ENCODE measurements at places on chromosomes 12 and 14. TPM values are rescaled to one million over a fixed set of nuclear protein-coding genes. Genes with fewer than 3 reads are reported as not detected.

AMDHD1 gene
- not detected for total RNA-seq

ARHGDIB gene
- total RNA-seq, result 54.4 TPM

LRP1-AS gene
- total RNA-seq, result not detected

- DNase-seq, result no peak
- no peaks in the 10 kb centered on the region for H3K27me3 ChIP-seq
- H3K36me3 ChIP-seq, result peaks cover 4% of the 10 kb centered on the region
- H3K27ac ChIP-seq, result no peak overlapping the region
These were observed 80.9 kb downstream of the TESC start for GRCh38 chr12:117018276-117018675.

- no peaks in the 10 kb centered on the region for H3K4me1 ChIP-seq
- H3K27ac ChIP-seq, result no peak overlapping the region
- H3K36me3 ChIP-seq, result no peaks in the 10 kb centered on the region
These were observed 768 bp downstream of the DBX2 start for GRCh38 chr12:45049912-45050750.

- no peaks in the 10 kb centered on the region for H3K4me1 ChIP-seq
- H3K27me3 ChIP-seq, result no peaks in the 10 kb centered on the region
- H3K4me3 ChIP-seq, result no peak overlapping the region
- DNase-seq, result no peak
- no peak overlapping the region for H3K27ac ChIP-seq
These were observed 57.8 kb downstream of the RIMBP2 start for GRCh38 chr12:130658145-130658911.

- H3K4me3 ChIP-seq, result no peak overlapping the region
- no peaks in the 10 kb centered on the region for H3K4me1 ChIP-seq
- no peak overlapping the region for H3K27ac ChIP-seq
- no peaks in the 10 kb centered on the region for H3K27me3 ChIP-seq
These were observed 641.9 kb upstream of the FBXO33 start for GRCh38 chr14:40074169-40074568.

DNA sequence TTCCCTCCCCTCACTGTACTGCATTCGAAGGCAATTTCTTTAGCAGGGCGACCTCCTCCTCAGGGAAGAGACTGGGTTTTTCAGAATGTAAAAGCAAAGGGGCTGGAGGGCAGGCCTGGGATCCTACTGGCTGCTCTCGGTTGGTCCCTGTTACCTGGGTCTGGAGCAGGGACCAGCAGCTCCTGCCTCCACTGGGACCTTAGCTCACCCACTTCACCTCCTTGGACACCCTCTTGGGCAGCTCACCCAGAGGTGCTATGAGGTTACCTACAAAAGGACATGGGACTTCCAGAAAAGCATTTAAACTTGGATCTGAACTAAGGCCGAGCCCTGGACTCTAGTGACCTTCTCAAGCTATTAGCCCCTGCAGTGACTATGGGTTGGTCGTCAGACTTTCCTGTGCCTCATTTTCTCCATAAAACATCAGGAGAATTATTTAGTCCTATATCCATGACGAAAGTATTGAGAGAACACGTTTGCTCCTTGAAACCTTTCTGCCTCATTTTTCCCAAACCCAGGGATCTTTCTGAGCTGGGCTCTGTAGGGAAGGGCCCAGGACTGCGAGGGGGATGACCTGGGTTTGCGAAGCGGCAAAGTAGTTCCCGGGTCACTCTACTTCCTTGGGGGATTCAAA is 65.0 kb downstream of the FBXL14 start:
- no peak overlapping the region for H3K4me3 ChIP-seq
- no peaks in the 10 kb centered on the region for H3K36me3 ChIP-seq
- peaks cover 13% of the 10 kb centered on the region for H3K4me1 ChIP-seq
- no peak for DNase-seq
- peaks cover 3% of the 10 kb centered on the region for H3K27me3 ChIP-seq

DNA sequence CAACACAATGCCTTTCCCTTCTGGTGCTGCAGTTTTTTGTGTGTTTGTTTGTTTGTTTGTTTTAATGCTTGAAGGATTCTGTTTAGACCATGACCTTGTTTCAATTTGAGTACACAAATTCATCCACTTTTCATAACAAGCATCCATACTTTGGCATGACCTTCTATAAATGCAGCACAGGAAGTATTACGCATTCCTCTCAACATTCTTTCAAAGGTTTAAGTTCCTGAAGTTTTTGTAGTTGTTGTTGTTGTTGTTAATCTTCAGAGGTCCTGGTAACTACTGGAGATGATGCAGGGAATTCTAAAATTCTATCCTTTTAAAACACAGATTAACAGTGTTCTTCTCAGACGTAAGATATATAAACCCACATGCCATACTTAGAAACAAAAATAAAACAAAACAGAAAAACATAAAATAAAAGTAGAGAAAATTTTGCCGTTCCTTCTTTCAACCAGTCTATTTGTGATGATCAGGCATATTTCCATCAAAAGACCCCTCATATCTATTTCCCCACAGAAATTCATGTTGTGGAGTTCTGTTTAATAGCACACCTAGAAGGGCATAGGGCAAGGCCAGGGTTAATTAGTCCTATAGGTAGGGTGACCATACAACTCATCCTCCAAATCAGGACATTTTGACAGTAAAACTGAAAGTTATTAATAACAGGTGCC is 529.9 kb downstream of the NOVA1 start:
- no peak overlapping the region for H3K27ac ChIP-seq
- H3K4me1 ChIP-seq, result no peaks in the 10 kb centered on the region
- no peaks in the 10 kb centered on the region for H3K27me3 ChIP-seq

DNA sequence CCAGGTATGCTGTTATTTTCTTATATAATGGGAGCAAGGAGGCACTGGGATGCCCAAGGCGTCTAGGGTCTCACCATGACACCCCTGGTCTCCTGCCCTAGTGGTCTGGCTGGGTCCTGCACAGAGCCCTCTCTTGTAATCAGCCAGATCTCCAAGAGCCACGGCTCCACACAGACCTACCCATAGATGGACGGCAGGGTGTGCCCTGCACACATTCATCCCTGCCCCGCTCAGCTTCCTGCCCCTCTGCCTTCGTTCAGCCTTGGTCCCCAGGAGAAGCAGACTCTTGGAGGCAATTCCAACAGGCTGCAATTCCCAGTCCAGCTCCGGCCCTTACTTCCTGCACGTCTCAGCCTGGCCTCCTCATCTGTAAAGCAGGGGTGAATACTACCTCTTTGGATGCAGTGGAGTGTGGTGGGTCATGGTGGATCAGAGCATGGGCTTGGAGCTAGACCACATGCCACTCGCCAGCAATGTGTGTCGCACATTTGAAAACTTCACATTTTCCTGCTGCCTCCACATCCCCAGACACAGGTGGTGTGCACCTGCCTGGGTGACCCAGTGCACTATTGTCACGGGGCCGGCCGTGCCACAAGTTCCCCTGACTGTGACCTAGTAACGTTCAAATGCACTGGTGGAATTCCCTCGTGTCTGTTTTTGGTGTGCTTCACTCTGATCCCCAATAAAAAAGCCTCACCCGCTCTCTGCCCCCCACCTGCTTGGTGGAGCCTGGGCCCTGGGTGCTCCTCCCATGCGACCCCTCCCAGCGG is 171.1 kb upstream of the PRMT8 start:
- no peak overlapping the region for H3K4me3 ChIP-seq
- no peaks in the 10 kb centered on the region for H3K27me3 ChIP-seq
- no peak overlapping the region for H3K27ac ChIP-seq
- DNase-seq, result no peak
- H3K4me1 ChIP-seq, result peaks cover 7% of the 10 kb centered on the region
- no peaks in the 10 kb centered on the region for H3K36me3 ChIP-seq

GRCh38 chr12:2687058-2687457 is 107.7 kb upstream of the FKBP4 start:
- no peaks in the 10 kb centered on the region for H3K27me3 ChIP-seq
- H3K36me3 ChIP-seq, result no peaks in the 10 kb centered on the region
- no peak for DNase-seq
- peaks cover 18% of the 10 kb centered on the region for H3K4me1 ChIP-seq
- no peak overlapping the region for H3K27ac ChIP-seq

- H3K27ac ChIP-seq, result peak overlapping the region; percentile 89
- H3K4me3 ChIP-seq, result no peak overlapping the region
- no peaks in the 10 kb centered on the region for H3K36me3 ChIP-seq
- DNase-seq, result peak; percentile 55
These were observed 181.2 kb upstream of the NRXN3 start for GRCh38 chr14:77988970-77989369.

- no peak overlapping the region for H3K4me3 ChIP-seq
- H3K27me3 ChIP-seq, result no peaks in the 10 kb centered on the region
- DNase-seq, result no peak
- H3K27ac ChIP-seq, result no peak overlapping the region
These were observed 51.4 kb downstream of the FGD4 start for GRCh38 chr12:32450768-32451167.

GRCh38 chr14:63853831-63854293 is 1.1 kb downstream of the SYNE2 start:
- H3K4me3 ChIP-seq, result peak overlapping the region; percentile 61
- peak; percentile 82 for DNase-seq
- H3K27ac ChIP-seq, result peak overlapping the region; percentile 99

DNA sequence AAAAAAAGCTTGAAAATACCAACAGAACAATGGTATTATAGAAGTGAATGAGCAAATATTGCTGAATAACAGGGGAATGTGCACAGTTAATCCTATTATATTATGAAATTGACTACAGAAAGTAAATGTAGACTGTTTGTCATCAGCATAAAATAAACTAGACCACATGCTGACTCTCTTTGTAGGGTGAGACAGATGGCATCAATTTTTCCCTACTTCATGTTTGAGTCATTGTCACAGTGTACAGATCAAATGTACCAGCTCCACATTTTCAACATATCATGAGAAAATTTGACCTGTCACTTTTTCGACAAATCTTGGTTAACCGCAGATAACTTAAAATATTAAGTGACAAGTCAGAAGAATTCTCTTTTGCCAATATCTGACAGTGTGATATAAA is 421.0 kb downstream of the RPL10L start:
- DNase-seq, result no peak
- H3K27me3 ChIP-seq, result no peaks in the 10 kb centered on the region
- H3K4me1 ChIP-seq, result no peaks in the 10 kb centered on the region
- no peak overlapping the region for H3K4me3 ChIP-seq

DNA sequence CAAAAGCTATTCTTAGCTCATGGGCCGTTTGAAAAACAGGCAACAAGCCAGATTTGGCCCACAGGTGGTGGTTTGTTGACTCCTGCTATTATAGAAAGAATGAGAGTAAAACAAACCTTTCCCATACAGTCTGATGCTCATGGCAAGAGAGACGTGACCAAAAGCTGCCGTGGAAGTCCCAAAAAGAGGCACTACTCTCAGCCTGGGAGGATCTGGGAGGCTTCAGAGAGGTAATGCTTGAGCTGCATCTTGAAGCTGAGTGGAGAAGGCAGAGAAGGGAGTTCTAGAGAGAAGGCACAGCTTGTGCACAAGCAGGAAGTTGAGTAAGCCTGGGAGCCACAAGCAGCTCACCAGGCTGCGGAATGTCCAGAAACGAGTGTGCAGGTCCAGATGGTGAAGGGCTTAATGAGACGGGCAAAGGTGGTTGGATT is 9.6 kb downstream of the PLXNC1 start:
- no peak overlapping the region for H3K4me3 ChIP-seq
- H3K36me3 ChIP-seq, result no peaks in the 10 kb centered on the region
- no peaks in the 10 kb centered on the region for H3K27me3 ChIP-seq
- no peak overlapping the region for H3K27ac ChIP-seq
- no peaks in the 10 kb centered on the region for H3K4me1 ChIP-seq

DNA sequence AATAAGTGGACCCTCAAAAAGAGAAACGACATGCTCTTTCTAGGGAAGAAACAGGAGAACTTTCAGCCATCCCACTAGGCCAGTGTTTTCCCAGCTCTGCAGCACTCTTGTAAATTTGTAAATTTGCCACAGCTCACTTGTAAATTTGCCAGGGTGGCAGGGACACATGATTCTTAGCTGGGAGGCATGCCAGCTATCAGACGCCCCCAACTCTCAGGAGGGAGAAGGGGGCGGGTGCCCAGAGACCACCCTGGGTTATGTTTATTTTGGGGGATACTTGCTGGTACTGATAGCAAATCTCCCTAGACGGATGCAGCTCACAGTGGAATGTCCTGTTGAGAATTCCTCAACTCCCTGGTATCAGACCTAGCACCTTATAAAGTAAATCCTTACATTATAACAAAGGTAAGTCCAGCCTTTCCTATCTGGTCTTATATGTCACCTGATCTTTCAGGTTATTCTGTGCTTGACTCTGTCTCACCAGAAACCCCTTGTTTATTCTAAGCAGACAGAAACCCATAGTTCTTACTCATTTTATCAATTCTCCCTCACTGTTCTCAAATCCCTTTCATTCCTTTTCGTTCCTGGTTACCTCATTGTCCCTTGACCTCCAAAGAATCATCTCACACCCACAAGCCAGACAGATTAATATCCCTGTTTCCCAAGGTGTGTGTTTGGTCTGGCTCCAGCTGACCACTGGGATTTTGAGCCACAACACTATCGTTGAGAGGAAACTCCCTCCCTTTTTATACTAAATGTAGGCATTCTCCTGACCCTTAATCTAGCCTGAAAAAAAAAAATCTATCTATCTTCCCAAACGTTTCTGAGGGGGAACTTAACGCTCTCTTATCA is 69.3 kb upstream of the HMGA2 start:
- no peak for DNase-seq
- H3K27me3 ChIP-seq, result no peaks in the 10 kb centered on the region
- H3K27ac ChIP-seq, result no peak overlapping the region
- no peak overlapping the region for H3K4me3 ChIP-seq
- H3K36me3 ChIP-seq, result no peaks in the 10 kb centered on the region
- no peaks in the 10 kb centered on the region for H3K4me1 ChIP-seq

DNA sequence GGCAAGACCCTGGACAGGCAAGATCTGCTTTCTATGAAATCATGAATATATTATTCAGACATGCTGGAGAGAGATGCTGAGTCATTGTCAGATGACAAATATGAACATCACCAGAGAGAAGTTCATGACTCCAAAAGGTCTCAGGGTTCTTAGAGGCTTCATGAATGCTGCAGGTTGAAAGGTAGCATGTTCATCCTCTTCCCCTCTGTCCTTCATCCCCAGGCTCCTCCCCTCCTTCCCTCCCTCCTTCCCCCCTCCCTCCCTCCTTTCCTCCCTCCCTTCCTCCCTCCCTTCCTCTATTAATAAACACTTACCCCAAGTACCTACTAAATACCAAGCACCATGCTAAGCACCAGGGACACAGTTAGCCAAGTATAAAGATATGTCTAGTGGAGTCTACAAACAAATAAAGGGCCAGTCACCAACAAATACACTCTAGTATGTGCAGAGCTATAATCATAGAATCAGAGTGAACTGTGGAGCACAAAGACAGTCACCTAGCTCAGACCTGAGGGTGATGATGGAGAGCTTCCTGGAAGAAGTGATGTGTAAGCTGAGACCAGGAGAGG is 46.2 kb downstream of the RPH3A start:
- no peak overlapping the region for H3K27ac ChIP-seq
- H3K27me3 ChIP-seq, result peaks cover 3% of the 10 kb centered on the region
- H3K36me3 ChIP-seq, result no peaks in the 10 kb centered on the region
- DNase-seq, result no peak
- H3K4me3 ChIP-seq, result no peak overlapping the region
